ENCODE measurements at places on chromosomes 5 and 9.

GRCh38 chr9:122954253-122954691 is 13.5 kb downstream of the RABGAP1 start:
- no peak for DNase-seq

- DNase-seq: no peak
These were observed 67.5 kb downstream of the COL15A1 start for GRCh38 chr9:99011161-99011709.

- no peak for DNase-seq
These were observed 1.5 kb downstream of the TOR4A start for GRCh38 chr9:137278721-137279711.

DNA sequence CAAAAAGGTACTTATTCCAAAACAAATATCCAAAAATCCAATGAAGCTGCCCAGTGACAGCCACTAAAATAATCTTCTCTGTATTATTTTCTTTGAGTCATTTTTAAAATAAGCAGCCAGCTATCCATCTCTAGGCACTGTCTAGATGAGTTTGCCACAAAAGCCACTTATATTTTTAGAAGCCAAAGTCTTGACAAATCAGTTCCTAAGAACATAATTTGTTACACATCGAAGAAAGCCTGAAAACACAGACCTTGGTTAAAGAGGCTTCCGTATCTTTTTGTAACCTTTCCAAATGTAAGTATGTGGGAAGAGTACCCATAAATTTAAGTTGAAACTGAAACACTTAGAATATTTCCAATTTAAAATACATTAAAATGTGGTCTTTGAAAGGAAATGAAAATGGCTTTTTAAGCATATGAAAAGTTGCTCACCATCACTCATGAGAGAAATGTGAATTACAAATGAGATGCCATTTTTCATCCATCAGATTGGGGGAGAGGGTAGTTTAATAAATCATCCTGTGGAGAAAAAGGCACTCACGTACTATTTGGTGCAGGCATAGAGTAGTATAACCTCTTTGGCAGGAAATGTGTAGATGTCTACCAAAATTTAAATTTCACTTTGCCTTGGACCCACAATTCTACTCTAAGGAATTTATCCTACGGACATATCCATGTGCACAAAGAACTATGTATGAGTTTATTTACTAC is 180.4 kb downstream of the MLLT3 start:
- no peak for DNase-seq

- DNase-seq: no peak
These were observed 29.1 kb upstream of the ZFAND5 start for GRCh38 chr9:72394066-72394465.
